Stimulated activated CD8-positive, alpha-beta memory T cell treated with anti-CD3 and anti-CD28 coated beads, Interleukin-4, amount 100 ng/mL, for 1 hour (primary cell): ENCODE measurements at places on chromosomes 3 and 15.

GRCh38 chr3:32758375-32758753 is 59.4 kb upstream of the TRIM71 start:
- DNase-seq = no peak

GRCh38 chr3:4994823-4995499 is 15.7 kb downstream of the BHLHE40 start:
- DNase-seq = no peak

DNA sequence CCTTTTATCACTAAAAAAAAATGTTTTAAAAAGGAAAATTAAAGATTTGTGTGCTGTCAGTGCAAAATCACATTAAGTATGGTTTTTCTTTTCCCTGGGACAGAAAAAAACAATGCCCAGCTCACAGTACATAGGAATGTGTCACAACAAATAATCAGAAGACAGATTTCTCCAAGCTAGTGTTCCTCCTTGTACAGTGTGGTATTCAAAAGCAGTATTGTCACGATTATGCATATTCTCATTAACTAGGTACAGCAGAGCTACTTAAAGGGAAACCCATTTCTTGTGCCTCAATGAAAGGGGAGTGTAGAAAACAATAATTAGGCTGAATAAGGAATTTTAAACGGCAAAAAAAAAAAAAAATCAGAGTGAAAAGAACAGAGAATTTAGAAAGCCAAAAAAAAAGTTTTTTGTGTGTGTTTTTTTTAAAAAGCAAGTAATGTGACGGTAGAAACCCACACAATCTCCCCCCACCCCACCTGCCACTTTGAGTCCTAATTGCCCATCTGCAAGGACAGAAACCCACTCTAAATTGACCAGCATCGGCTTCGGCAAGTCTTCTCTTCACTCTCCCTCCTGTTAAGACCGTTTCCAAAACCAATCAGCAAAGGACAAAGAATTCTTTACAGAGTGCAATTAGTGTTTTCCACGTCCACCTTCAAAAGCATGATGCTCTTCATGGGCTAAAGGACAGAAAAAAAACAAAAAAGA is 41.0 kb downstream of the EIF4E3 start:
- DNase-seq = no peak

- DNase-seq = no peak
Measured at GRCh38 chr3:156674911-156675829, 780 bp downstream of the TIPARP start.

DNA sequence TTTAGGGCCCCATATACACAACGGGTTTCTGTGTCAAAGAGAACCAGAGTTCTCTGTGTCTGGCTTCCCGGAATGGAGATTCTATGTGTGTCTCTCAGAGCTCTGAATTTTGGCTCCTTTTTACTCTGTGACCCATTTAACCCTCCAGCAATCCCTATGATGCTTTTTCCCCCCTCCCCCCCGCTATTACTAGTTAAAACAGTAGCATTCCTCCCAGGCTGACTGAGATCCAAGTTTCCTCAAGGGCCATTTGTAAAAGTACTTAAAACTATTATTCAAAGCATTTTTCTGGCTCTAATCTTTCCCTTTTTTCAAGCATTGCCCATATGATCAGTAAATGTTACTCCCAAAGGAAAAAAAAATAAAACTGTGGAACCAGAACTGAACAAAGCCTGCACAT is 6.6 kb upstream of the STAC start:
- no peak for DNase-seq
